Fibroblast of the aortic adventitia (primary cell): ENCODE measurements at places on chromosomes 12 and 14.

- DNase-seq, result peak; percentile 91
These were observed 78.4 kb upstream of the FUT8 start for GRCh38 chr14:65333943-65334687.

DNA sequence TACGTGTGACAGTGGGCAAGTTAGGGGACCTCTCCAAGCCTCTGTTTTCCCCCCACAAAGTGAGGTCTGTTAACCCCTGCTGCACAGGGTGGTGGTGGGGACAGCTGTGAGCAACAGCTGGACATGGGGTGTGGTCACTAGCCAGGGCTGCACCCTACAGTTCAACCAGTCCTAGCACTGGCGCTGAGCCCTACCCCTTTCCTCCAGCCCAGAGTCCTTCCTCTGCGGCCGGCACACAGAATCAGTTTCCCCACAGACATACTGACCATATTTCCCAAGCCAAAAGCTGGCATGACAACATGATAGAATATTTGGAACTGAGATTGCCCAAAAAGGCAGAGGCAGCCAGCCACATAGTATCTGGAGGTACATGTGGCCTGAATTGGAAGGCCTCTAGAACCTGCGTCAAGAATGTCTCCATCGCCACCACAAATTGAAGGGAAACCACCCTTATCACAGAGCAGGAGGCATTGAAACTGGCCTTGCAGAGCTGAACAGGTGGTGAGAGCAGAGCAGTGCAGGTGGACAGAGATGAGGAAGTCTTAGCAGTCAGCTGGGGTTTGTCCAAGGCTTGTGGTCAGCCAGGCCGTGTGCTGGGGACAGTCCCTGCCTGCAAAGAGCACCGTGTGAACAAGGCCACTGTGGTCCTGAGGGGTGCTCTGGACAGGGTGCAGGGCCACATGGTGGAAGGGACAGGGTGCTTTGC lies 21.2 kb downstream of the DEGS2 start:
- DNase-seq, result no peak

GRCh38 chr12:10400829-10401228 lies 8.7 kb downstream of the KLRC4 start:
- no peak for DNase-seq

DNA sequence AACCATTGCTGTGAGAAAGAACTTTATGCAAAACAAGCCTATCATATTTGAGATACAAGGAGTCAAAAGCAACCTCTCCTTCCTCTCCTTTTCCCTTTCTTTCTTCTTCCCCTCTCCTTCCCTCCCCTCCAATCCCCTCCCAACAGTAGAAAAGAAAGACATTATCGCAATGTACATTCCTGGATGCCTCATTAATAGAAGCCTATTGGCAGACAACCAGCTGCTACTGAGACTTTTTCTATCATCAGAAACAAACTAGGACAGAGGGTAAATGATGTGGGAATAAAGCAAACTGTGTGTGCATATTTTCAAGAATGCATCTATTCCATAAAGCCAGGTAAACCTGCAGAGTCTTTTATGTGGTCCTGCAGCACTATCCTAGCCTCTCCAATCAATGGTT lies 237.2 kb downstream of the ITPR2 start:
- no peak for DNase-seq

GRCh38 chr14:52363961-52364360 lies 49.8 kb downstream of the PTGER2 start:
- no peak for DNase-seq

GRCh38 chr12:92696216-92696615 lies 6.6 kb upstream of the PLEKHG7 start:
- peak; percentile 76 for DNase-seq

GRCh38 chr12:96187956-96188355 lies 6.2 kb upstream of the ELK3 start:
- DNase-seq, result no peak

DNA sequence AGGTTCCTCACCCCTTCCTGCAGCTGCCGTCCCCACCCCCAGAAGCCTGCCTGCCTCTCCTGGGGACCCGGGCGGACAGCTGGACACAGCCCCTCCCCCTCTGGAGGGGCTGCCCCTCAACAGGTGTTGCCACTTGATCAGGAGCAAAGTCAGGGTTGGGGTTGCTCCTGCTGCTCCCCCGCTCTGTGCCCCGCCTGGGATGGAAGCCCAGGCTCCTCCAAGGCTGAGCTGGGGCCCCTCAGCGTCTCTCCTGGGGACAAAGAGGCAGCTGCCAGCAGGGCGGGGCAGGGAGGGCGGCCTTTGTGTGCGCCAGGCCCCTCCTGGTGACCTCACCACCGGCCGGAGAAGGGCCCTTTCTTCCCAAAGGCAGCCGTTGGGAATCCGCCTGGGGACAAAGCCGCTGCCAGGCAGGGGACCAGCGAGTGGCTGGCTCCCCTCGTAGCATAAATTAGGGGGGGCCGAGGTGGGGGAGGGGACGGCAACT lies 13.7 kb downstream of the TRMT61A start:
- DNase-seq, result no peak

DNA sequence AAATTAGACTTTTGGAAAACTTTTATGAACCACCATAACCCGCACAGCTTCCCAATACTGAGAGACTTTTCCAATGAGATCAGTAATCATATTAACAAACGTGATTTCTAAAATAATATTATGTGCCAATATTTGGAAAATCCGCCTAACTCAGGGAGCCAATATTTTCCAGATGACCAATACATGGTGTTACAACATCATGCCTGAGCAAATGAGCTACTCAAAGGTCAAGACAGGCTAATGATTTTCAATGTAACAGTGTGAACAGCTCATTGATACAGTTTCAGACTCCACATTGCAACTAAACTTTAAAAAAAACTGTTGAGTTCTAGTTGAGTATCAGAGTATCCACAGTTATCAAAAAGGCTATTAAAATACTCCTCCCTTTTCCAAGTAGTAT lies 46.8 kb downstream of the RNF34 start:
- DNase-seq, result no peak

DNA sequence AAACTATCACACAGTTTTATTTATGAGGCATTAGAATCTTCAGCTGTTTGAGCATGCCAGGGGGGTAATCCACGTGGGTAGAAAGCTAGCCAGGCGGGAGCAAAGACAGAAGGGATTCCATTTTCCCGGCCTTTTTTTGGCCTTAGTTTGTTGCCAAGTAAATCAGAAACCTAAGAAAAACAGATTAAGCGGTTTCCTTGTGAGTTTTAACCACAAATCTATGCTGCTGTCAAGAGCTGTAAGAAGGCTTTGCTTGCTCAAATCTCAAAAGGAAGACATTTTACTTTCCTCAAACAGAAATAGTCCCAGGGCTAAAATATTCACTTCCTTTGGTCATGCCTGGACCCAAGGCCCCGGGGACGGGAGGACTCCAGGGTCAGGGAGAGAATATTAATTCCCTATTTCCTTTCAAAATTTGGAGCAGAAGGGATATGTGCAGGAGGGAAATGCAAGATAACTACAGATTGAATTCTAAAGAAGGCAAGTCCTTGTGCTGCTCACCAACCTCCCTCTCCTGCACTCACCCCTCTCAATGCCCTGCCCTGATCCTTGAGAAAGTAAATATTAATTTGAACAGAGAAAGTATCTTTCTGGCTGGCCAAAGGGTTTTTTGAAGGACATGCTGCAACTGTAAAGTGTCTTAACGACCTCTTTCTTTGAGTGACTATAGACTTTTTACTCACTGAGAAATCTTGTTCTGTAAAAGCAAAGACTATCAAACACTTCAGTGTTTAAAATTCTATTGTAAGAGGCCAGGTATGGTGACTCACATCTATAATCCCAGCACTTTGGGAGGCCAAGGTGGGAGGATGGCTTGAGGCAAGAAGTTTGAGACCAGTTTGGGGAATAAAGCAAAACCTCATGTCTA lies 75.7 kb downstream of the HSD17B6 start:
- peak; percentile 25 for DNase-seq

GRCh38 chr12:117516034-117516433 lies 154.6 kb upstream of the NOS1 start:
- no peak for DNase-seq

DNA sequence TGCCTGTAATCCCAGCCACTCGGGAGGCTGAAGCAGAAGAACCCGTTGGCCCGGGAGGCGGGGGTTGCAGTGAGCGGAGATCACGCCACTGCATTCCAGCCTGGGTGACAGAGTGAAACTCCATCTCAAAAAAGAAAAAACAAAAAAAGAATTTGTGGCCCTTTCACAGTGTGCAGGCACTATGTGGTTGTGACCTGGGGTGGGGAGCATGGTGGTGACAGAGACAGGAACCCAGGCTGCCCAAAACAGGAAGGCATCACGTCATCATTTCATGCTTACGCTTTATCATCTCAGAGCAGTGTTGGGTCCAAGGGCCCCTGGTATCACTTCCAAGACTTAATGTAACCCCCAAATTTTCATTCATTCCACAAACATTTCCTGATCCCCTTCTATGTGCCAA lies 175.7 kb upstream of the GSC start:
- DNase-seq, result no peak

GRCh38 chr12:50985322-50985721 lies 33.0 kb downstream of the HIGD1C start:
- peak; percentile 81 for DNase-seq

GRCh38 chr14:59961518-59962062 lies 41.6 kb downstream of the LRRC9 start:
- DNase-seq, result no peak

DNA sequence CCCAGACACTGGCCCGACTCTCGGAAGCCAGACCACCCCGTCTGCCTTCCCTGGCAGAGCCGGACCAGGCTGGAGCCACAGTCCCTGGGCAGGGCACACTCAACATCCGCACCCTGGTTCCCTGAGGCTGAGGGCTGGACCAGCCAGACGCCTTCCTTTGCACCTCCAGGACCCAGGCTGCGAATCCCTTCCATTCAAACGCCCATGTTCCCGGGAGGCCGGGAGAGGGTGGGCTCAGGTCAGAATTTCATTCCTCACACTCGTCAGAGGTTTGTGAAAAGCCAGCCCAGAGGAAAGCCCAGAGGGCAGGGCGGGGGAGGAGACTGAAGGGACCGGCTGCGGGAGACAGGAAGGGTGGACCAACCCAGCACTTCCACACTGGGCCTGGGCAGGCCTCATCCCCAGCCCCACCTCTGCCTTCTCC lies 58.7 kb downstream of the LRRC74A start:
- DNase-seq, result no peak

DNA sequence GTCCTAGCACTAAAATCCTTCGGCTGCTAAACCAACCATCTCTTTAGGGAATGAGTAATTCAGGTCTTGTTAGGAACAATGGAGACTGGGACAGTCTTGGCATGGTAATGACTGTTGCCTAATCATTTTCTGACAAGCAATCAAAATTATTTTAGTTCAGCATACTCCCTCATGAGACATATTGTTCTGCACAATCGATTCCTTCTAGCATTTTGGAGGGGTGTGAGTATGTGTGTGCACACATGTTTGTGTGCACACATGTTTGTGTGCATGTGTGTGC lies 2.1 kb upstream of the KRT1 start:
- peak; percentile 24 for DNase-seq

DNA sequence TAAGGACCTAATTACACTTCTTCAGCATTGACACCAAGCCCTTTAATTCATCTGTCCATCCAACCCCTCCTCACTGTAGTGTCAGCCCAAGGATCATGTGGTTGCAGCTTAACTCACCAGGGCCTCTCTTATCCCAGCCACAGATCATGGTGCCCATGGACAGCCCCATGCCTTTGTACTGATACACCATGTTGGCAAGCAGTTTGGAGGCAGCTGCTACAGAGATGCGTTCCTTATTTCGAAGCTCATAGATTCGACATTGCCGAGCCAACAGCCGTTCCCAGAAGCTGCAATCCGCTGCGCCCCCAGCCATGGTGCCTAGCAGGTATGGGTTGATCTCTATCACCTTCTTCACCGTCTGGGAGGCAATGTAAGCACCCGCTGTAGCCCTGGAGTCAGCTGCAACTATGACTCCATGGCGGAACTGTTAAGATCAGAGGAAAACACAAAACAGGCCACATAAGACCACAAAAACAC lies 1.4 kb downstream of the PSMB5 start:
- no peak for DNase-seq

- no peak for DNase-seq
These were observed 613.9 kb upstream of the NOVA1 start for GRCh38 chr14:27211741-27212140.

GRCh38 chr14:59120921-59121320 lies 67.5 kb upstream of the DAAM1 start:
- peak; percentile 10 for DNase-seq

DNA sequence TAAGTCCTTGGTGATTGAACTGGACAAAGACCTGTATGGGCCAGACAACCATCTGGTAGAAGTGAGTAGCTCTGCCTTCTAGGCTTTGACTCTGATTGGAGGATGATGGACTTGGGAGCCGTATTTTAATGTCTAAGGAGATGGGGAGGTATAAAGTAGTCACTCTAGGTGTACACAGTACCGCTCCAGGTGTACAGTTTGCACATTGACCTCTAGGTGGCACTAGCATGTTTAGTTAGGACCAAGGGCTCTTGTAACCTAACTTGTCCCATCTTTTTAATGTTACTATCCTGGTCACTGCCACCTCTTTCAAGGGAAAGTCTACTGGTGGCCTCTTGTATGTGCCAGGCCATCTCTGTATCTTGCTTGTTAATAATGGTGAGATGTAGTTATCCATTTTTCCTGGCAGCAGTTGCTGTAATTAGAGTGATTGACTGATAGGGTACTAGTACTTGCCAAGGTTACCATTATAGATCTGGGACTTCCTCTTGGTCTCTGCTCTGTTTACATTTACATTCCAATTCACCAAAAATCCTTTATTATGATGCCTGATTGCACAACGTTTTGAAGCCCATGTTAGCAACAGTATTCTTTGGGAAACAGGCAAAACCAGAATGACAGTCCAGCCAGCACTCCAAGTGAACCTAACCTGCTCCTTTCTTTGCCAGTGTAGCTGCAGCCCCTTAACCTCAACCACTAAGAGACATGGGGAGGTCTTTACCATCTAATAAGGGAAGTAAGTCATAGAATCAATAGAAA lies 3.6 kb downstream of the SMARCD1 start:
- peak; percentile 56 for DNase-seq

DNA sequence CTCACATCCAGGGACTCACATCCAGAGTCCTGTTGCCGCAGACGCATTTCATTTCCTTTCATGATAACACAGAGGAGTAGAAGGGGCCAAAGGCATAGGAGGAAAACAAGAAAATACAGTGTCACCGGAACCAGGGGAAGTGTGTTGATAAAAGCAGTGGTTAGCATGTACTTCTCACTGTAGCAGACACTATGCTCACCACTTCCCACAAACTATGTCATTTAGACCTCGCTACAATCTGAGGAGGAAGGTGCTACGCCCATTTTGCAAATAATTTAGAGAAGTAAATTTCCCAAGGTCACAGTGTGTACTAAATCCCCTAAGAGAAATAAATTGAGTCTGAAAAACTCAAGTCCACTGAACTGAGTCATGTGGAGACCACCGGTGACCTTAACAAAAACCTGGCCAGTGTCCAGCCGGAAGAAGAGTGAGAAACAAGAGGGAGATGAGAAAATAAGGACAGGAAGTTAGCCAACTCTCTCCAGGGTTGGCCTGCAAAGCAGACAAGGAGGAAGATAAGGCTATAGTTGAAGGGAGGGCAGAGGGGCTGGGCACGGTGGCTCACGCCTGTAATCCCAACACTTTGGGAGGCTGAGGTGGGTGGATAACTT lies 25.8 kb upstream of the TMCC3 start:
- DNase-seq, result no peak

DNA sequence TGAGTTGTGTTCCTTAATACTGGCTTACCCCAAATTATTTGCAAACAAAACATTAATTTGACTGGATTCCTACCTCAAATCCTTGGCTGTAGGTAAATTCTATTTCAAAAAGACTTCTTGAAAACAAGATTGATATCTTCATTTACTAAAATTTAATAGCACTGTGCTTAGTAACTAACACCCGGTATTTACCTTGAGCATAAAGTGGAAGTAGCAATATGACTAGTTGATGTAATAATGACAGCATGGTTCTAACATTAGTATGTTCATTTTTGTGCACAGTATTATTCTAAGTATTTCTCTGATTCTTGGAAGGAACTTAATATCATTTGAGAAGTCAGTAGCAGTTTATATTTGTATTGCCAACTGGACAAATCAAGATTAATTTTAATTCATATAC lies 96.8 kb downstream of the PPHLN1 start:
- DNase-seq, result peak; percentile 17
